Activated T-helper 17 cell treated with anti-CD3 and anti-CD28 coated beads, Interleukin-2, amount 50 U/mL, for 72 hours (primary cell): ENCODE measurements at places on chromosomes 11 and 22. TPM values are rescaled to one million over a fixed set of nuclear protein-coding genes. Genes with fewer than 3 reads are reported as not detected.

Gene RIBC2
- 6.5 TPM for total RNA-seq

Gene CRYBA4
- total RNA-seq = not detected

Gene OR10A2
- not detected for total RNA-seq

GRCh38 chr11:42631220-42631843 is 680.5 kb upstream of the API5 start:
- ATAC-seq = no peak

- no peak for ATAC-seq
Measured at GRCh38 chr11:104011044-104011443, 25.4 kb upstream of the DDI1 start.

GRCh38 chr11:32071811-32072210 is 19.1 kb upstream of the RCN1 start:
- no peak for ATAC-seq

GRCh38 chr11:120635136-120635810 is 123.7 kb downstream of the GRIK4 start:
- ATAC-seq = no peak

GRCh38 chr11:2592559-2593392 is 107.0 kb downstream of the KCNQ1OT1 start:
- no peak for ATAC-seq

DNA sequence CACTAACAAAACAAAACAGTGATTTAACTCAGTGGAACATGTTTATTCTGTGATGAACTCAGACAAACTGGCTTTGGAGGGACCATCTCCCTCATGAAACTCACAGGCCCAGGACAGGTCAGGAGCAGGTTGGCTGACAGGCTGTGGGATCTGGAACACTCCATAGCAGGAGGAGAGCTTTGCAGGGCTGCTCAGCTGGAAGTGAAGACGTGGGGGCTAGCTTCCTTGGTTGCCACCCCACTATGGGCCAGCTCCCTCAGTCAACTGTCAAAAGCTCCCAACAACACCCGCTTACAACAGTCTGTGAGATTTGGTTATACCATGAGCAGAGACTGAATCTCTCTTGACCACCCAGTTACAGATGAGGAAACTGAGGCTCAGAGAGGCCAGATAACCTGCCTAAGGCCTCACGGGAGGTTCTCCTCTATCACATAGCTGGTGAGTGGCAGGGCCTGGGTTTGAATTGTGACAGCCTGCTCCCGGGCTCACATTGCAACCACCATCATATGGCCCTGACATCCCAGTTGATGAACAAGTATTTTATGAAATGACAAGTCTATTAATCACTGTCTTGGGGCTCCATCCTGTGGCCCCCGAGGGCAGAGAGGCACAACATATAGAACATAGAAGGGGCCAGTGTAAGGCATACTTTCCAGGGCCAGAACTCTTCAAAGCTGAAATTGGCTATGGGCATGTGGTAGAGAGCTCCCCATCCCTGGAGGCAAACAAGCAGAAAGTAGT is 473.4 kb downstream of the MN1 start:
- ATAC-seq = no peak
